ENCODE measurements at places on chromosomes 16 and 17.

- DNase-seq = no peak
These were observed 424.4 kb downstream of the PMP22 start for GRCh38 chr17:14840616-14841231.

GRCh38 chr16:9860876-9861275 is 321.4 kb downstream of the GRIN2A start:
- no peak for DNase-seq

DNA sequence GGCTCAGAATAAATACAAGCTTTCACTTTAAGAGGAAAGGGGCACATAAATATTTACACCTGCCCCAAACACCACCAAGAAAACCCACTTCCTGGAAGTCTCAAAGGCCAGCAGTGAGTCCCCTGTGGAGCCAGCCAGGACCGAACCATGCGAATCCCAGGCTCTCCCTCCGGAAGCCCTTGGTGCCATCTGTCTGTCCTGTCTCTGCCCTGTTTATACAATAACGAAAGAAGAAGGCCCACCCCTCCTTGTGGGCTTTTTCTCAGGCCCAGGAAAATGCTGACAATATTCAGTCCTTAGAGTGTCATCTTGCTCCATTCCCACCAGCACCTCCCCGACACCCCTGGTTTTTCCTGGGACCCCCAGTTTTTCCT is 3.6 kb upstream of the SLC6A4 start:
- DNase-seq = no peak

DNA sequence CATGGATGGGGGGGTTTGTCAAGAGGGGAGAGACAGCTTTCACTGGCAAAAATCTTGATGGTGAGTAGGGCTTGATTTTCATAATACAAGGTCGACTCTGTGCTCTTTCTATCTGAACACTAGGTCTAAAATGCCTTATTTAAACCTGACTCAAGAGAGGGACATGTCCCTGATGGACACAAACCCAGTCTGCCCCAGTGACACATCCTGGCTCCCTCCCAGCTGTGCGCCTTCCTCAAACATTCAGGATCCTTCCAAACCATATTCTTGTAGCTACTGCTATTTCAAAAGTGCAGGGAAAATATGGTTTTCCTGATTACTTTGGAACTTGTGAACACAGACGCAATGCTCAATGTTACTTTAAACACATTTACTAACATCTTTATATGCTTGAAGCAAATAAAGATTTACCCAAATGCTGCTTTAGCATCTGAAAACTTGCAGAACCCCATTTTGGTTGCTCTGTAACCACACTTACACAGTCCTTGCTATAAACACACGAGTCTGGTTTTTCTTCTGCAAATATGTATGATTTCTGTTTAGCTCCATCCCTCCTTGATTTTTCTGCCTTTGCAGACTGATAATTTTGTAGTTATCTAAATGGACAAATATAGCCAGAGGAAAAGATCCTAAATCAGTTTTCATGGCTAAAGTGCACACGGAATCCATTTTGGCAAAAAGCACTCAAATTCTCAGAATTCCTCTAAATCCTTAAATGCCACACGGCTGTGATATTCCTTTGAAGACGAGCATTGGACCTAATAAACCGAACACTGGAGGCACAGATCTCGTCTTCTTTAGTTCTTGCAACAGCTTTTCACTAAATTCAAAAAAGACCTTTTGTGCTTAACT is 499.9 kb upstream of the ZFHX3 start:
- DNase-seq = no peak

- DNase-seq = no peak
These were observed 86.5 kb downstream of the STH start for GRCh38 chr17:46085522-46085921.

DNA sequence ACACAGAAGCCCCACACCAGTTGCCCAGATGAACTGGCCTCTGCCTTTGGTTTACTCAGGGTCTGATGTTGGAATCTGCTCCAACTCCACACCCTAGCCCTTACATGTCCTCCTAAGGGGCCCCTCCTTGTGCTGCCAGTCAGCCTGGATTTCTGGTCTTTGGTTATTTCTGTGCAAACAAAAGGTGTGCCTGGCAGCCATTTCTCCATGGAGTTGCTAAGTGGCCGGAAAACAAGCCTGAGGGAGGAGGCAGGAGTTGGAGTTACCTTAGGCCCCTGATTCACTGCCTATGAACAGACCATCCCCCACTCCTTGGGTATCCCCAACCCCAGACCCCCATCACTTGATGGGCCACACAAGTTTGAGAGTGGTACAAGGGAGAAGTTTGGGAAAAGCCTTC is 4.4 kb upstream of the ALKBH5 start:
- no peak for DNase-seq

DNA sequence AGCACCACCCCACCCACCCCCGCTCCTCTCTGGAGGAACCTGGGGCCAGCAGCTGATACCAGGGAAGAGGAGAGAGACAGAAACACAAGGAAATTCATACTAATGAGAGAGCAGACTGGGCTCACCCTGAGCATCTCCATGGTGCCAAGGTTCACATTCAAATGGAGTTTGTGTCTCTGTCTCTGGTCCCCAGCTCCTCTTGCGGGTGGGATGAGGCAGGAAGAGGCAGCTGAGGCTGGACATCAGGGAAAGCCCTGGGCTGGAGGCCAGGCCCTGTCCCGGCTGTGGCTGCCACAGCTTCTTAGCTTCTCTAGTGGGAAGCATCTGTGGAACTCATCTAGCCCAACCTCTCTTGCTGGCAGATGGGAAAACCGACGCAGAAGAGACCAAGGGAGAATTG is 121.5 kb downstream of the SDK2 start:
- no peak for DNase-seq

DNA sequence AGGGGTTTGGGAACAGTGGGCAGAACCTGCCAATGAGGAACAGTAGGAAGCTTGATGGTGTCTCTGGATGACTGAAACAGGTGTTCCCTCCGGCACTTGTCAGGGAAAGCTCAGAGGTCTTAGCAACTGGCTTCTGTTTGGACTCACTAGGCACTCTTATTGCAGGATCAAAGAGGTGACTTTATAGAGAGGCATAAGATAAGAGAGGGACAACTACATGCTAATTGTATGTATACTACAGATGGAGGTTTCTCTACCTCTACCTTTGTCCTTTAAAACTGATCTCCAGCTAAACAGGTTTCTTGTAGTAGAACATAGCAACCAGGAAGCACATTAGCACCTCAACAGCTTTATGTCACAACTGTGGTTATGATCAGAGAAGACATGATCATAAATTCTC is 7.6 kb downstream of the CNTD1 start:
- DNase-seq = no peak

GRCh38 chr17:73286863-73287296 is 24.9 kb downstream of the CDC42EP4 start:
- no peak for DNase-seq

GRCh38 chr16:17162560-17162959 is 308.2 kb downstream of the XYLT1 start:
- no peak for DNase-seq

GRCh38 chr17:38343608-38344419 is at the start of gene GPR179:
GPR179 (minus strand) TSS chr17:38343956; CDS start chr17:38343789, 167 bp downstream.
- DNase-seq = no peak

GRCh38 chr17:77381731-77382130 is 241.0 kb downstream of the SEC14L1 start:
- no peak for DNase-seq

DNA sequence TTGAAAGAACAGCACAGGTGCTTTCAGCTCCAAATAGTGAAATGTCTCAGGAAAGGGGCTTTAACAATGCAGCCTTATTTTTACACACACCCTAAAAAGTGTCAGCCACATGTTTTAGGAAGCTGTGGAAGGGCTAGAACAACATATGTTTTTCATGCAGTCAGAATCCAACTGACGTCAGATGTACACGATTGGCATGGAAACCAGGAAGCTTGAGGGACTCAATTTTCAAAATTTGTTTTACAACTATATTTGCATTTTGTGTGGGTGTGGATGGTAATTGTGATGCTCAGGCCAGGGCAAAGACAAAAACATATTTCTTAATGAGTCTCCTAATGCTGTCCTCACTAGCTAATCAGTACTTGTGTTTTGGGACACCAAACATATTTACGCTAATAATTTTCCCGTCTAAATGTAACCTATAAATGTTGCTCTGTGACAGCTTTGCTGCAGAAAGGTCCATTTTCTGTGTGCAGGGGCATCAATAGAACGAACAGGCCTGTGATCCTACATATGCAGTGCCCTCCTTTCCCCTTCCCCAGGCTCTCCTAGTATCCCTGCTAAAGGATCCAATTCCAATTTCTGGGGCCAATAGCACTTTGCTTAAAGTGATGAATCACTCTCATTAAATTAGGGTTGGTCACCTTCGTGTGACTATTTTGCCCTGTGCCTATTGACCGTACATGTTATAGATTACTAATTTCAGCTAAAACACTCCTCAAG is 434.0 kb upstream of the CDH5 start:
- DNase-seq = no peak

DNA sequence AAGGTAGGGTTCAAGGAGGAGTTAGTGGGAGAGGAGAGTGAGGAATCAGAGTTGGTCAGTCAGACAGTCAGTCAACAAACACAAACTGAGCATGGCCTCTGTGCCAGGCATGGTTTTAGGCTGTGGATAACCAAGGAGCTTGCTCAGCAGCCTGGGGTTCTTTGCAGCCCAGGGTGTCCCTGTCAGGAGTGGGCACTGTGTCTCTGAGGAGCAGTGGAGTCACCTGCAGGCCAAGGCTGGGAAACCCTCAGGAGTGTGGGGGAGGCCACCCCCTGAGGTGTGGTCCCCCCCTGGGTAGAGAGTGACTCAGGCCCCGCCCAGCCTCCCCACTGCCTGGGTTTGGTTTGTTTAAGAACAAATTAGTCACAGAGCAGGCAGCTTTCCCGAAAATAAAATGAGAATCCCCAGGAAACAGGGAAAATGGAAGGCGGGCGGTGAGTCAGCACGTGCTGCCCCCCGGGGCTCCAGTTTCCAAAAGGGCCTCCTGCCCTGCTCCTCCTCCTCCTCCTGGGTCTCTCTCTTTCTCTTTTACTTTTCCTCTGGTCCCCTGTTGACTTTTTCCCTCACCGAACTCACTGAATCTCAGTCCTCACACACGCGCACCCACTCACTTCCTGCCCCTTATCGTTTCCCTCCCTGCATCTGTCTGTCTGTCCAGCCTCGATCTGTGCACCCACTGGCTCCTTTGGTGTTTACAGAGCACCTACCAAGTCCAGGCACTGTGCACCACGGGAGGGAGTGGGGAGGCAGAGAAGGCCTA is 44.3 kb downstream of the SOCS3 start:
- peak; percentile 61 for DNase-seq

- DNase-seq = no peak
These were observed 69.9 kb upstream of the NFAT5 start for GRCh38 chr16:69495821-69496220.

DNA sequence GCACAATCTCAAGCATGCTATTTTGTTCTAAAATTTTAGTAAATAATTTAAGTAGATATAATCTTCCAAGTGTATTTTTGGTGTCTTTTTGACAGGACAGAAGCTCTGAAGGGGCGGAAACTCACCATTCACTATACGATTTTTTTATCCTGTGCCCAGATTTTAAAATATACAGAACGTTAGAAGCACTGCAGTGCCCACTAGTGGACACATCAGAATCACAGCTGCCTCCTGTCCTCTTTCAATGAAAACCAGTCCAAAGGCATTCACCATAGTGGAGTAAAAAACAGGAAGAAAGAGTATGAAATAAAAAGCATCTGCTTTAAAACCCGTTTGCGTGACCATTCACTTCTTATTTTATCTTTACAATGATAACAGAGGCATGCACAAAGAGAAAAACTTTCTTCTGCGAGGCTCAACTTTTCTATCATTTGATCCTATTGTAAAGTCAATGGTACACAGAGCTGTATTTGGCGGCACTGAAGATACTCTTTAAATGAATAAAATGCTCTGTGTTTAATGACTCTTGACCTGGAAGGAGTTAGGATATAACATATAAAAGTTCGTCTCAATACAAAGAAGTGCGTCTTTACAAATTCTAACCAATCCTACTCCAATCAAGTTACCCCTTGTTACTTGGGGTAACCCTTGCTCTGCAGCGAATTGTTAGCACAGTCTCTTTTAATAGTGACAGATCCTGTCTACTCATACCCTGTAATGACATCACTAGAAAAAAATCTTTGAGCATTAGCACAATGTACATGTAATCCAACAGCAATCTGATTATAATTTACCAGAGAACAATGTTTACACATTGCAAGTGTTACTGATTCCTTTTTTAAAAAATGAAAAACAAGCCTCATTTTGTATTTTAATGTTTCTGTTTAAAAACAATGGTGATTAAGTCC is 339.8 kb upstream of the PSMD7 start:
- peak; percentile 35 for DNase-seq

DNA sequence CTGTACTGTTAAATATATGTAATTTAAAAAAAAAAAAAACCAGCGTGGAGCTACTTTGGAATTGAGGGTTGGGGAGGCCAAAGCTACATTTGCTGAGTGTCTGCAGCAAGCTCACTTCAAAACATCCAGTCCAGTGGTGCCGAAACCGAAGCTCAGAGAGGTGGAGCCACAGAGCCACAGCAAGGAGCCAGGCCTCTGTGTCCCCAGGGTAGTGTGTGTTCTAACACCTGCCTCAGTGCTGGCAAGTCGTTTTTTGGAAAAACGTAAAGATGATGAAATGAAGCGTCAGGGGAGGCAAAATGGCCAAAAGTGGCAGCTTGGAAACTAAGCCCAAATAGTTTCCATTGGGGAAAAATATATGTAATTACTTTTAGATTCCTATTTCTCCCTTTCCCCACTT is 36.1 kb upstream of the MRC2 start:
- DNase-seq = no peak

GRCh38 chr16:3095869-3096268 is 3.2 kb downstream of the ZSCAN10 start:
- peak; percentile 52 for DNase-seq

- DNase-seq = no peak
These were observed 688 bp downstream of the ADAP2 start for GRCh38 chr17:30922235-30923030.

Data from stimulated activated CD4-positive, alpha-beta T cell treated with anti-CD3 and anti-CD28 coated beads, Interleukin-12 subunit alpha, Interleukin-12 subunit beta, amount 100 ng/mL, for 24 hours (primary cell).